ENCODE measurements at places on chromosomes 5 and 9.

- DNase-seq: no peak
These were observed 23.7 kb upstream of the MROH2B start for GRCh38 chr5:41094871-41095270.

DNA sequence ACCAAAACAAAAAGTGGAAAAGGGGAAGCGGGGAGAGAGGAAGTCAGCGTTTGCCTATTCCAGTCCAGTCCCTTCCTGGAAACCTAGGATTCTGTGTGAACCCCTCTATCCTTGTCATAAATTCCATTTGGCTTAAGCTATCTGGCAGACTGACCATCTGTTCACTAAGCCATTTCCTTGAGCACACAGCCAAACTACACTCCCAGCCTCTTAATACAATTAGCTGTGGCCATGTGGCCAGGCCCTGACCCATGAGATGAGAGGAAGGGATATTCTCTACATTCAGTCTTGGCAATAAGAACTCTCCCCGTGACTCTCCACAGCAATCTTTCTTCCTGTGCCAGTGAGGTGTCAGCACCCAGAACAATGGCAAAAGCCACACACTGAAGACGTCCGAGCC lies 424.8 kb downstream of the TLE1 start:
- DNase-seq: no peak

DNA sequence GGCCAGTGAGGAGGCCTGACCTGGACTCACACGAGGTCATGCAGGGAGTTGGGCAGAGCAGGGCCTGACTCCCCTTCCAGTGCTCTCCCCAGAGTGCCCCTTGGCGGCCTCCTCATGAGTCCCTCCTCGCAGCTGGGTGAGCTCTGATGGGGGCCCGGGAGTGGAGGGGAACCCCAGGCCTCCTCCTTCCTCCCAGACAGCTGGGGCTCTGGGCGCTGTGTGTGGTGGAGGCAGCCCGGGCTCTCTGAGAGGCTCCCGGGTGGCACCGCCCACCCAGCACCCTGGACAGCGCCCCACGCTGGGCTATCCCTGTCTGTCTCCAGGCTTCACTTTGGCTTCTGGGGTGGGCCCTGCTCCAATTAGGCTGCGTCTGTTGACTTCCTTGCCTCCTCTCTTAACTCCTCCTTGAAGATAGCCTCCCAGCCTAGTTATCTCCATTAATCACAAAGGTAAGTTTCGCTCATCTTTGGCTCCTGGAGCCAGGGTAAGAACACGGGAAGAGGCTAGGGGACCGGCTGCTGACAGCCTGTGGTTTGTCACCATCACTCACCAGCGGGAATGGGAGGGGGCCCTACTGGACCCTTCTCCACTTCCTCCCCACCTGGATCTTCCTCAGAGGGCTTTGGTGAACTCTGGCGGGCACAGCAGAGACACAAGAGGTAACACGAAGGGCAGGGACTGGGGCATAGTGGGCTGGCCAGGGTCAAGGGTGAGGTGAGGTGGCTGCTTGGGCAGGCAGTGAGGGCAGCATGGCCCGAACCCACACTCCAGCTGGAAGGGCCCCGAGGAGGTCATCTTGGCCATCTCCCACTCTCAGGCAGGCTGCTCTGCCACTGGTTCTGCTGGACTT lies 13.1 kb downstream of the PSD2 start:
- no peak for DNase-seq

GRCh38 chr5:137407090-137407489 lies 92.0 kb downstream of the SPOCK1 start:
- DNase-seq: no peak

DNA sequence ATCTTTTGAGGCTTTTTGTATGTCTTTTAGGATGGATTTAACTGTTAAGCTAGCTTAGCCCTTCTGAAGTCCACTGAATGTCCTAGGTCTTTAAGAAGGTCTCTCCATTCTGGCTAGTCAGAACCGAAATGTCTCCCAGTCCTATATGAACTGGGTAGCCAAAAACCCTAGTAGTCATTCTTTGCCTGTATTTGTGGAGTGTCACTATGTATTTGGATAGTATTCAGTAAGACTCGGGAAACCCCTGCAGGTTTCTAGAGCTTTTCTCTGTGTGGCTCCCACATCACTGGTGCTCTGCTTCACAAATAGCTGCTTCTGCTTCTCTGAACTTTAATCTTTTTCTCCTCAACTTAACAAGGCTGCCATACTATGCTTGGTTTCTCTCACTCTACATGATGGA lies 68.0 kb downstream of the RIC1 start:
- no peak for DNase-seq

- no peak for DNase-seq
These were observed 217.1 kb downstream of the EBF1 start for GRCh38 chr5:158882660-158883059.

GRCh38 chr5:96433066-96433447 lies at the start of gene PCSK1:
TSS of gene PCSK1 (minus strand) at chr5:96433248. CDS start at chr5:96433042, 206 bp downstream.
- DNase-seq: no peak

DNA sequence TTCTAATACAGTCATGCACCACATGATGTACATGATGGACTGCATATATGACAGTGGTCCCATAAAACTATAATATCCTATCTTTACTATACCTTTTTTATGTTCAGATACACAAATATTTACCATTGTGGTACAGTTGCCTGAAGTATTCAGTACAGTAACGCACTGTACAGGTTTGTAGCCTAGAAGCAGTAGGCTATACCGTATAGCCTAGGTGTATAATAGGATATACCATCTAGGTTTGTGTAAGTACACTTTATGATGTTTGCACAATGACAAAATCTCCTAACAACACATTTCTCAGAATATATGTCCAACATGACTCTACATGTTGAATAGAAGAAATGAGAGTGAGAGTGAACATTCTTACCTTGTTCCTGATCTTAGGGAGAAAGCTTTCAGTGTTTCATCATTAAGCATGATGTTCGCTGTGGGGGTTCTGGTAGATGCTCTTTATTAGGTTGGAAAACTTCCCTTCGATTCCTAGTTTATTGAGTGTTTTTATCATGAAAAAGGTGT lies 31.8 kb downstream of the AMBP start:
- no peak for DNase-seq

GRCh38 chr5:88666761-88667495 lies 216.1 kb downstream of the MEF2C start:
- DNase-seq: no peak

- DNase-seq: no peak
These were observed 110.4 kb downstream of the STARD4 start for GRCh38 chr5:111401906-111402305.

GRCh38 chr9:130368631-130369103 lies 76.1 kb upstream of the ASS1 start:
- DNase-seq: no peak

DNA sequence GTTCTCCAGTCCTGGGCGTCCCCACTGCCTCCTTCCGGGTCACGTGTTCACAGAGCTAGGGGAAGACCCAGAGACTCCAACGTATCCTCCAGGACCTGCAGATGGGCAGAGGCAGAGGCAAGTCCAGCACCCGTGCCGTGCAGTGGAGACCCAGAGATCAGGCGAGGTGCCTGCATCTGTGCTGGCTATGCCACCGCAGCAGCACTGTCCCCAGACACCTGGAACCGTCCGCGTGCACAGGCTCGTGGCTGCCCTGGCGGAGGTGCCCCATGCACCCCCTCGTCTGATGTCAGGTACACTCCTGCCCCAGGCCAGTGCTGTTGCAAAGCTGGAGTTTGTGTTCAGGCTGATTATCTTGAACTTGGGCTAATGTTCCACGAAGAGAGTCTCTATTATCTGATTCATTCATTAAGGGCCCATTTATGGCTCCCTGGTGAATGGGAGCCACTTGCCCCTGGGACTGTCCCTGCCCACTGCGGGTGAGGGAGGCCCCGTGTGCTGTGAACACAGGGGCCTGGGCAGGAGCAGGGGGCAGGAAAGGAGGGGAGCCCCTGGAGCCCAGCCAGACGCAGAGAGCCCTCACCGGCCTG lies 13.7 kb downstream of the IRX4 start:
- DNase-seq: no peak

- DNase-seq: no peak
These were observed 76.4 kb downstream of the NDFIP1 start for GRCh38 chr5:142184988-142185387.

GRCh38 chr9:123395276-123395688 lies 39.3 kb downstream of the CRB2 start:
- DNase-seq: no peak

DNA sequence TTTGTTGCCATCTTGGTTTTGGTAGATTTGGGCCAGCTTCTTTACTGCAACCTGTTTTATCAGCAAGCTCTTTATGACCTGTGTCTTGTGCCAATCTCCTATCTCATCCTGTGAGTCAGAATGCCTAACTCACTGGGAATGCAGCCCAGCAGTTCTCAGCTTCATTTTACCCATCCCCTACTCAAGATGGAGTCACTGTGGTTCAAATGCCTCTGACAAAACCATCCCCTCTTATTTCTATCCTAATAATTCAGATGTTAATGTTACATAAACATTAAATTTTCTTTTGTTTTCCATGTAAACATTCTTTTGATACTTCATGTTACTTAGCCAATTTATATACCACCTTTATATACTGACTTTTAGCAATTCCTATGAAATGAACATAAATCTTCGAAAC lies 746.3 kb downstream of the CDH18 start:
- DNase-seq: no peak

DNA sequence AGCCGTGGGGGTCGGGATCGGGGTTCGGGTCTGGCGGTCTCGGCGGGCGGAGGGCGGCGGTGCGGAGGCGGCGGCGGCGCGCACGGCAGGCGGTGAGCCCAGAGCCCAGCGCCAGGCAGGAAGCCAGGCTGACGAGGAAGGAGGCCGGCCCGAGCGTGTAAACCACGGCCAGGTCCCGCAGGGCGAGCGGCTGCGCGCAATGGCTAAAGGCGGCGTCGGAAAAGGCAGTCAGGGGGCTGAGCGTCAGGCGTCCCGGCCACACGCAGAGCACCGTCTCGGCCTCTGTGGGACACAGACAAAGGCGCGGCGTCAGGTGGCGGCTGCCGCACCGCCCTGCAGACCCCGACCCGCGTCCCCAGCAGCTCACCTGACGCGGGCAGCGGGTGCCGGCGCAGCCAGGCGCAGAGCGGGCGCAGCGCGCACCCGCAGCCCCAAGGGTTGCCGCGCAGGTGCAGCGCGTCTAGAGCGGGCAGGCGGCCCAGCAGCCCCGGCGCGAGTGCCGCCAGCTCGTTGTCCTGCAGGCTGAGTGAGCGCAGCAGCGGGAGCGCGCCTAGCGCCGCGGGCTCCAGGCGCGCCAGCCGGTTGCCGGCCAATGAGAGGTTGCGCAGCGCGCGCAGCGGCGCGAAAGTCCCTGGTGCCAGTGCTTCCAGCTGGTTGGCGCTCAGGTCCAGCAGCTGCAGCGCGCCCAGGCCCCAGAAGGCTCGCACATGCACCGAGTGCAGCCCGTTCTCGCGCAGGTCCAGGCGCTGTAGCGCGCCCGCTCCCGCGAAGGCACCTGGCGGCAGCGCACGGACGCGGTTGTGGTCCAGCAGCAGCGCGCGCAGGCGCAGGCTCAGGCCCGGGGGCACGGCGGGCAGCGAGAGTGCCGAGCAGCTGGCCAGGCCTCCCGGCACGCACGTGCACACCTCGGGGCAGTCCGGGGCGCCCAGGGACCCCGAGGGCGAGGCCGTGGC lies 671 bp downstream of the LRRC26 start:
- no peak for DNase-seq

GRCh38 chr5:81817980-81818379 lies 67.1 kb upstream of the SSBP2 start:
- peak; percentile 12 for DNase-seq

GRCh38 chr5:147515269-147515668 lies 5.4 kb upstream of the DPYSL3 start:
- DNase-seq: no peak

DNA sequence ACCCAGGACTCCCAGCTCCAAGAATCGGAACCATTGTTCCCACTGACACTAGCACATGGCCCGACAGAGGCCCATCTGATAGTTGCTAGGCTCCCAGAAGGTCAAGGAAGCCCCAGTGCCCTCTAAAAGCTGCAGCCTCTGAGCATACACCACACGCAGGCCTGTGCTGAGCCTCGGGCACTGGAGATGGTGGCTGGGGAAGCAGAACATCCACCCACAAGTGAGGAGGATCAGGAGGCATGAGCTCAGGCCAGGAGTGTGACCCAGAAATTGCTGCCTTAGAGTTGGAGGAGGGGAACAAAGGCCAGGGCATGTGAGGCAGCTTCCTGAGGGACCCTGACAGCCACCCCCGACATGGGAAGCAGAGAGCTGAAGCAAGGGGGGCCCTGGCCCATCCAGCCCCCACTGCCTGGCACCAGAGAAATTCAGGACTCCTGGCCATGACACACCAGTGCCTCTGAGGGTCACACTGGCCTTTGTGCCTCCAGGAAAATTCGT lies 21.4 kb downstream of the IPPK start:
- no peak for DNase-seq

- no peak for DNase-seq
These were observed 499.2 kb downstream of the BNC2 start for GRCh38 chr9:16371306-16371705.

GRCh38 chr9:24932785-24933184 lies 387.1 kb upstream of the IZUMO3 start:
- DNase-seq: no peak

DNA sequence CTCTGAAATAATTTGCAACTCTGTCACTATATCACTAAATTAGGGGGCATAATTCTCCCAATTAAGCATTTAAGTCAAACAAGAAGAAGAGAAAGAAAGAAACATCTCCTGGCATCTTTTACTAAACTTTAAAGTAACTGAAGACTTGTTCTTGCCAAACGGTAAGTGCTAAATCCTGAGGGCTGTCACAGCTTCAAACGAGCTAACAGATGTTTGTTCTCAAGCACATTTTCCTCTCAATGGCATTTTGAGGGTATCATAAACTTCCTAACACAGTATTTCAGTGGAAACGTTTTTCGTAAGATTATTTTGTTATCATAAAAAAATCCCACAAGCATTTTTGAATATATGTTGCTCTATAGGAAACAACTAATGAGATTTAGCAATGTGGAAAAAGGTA lies 169.5 kb upstream of the TAS2R1 start:
- no peak for DNase-seq

DNA sequence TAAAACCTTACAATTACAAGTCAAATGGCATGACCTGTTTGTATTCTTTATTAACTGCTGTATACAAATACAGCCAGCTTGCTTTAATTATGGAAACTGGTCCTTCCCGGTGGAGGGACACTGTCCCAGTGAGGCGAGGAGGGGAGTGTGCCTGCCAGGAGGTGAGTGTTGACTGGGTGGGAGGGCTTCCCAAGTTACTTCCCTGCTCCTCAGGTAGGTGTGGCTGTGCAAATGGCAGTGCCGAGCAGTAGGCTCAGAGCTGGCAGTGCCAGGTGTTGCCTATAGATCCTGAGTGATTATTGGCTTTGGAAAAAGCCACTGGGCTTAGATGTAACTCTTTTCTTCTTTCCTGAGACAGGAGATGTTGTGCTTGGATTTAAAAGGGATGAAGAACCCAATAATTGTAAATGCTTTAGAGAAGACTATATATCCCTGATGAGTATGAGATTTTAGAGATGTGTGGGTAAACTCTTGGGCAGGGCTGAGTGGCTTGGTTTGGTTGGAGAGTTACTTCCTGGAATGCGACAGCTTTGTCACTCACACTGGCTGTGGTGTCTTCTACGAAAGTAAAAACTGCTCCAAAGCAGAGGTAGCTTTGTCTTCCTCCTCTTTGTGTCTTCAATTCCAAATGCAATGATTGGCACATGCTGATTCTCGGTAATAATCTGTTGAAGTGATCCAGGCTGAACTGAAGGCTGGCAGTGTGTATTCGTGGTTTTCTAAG lies 43.7 kb downstream of the GLRX start:
- DNase-seq: no peak

GRCh38 chr9:109206670-109207069 lies 39.6 kb upstream of the FRRS1L start:
- DNase-seq: no peak

All from CD4-positive, alpha-beta T cell treated with Interleukin-2 at 100 ng/mL for 4 hours (primary cell).